ENCODE measurements at places on chromosomes 1 and 21. TPM values are rescaled to one million over a fixed set of nuclear protein-coding genes. Genes with fewer than 3 reads are reported as not detected.

SPRR2G gene
- not detected for total RNA-seq

STUM gene
- under 0.01 TPM for total RNA-seq

GRCh38 chr1:112603541-112603940, 15.4 kb downstream of the ST7L start:
- no peak for DNase-seq

HES2 gene
- total RNA-seq = not detected

CHIT1 gene
- total RNA-seq = under 0.01 TPM

DNA sequence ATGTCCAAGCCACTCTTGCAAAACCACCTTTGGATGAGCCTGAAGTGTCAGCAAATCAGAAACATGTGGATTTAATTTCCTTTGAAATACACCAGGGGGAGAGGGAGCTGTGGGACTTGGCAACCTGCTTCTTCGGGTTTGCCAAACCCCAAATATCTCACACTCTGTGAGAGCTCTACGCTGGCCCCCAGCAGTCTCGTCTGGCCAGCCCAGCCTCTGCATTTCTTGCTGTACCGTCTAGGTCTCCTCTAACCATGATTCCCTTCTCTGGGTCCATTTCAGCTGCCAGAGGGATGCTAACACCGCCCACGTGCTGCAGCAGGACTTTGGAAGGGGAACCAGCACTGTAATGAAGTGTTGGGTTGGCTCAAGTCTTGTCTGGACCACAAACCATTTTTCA, 114.6 kb downstream of the MRPS6 start:
- DNase-seq = peak; percentile 51

WNT4 gene
- total RNA-seq = 0.43 TPM

GRCh38 chr1:103180660-103181059, 72.3 kb upstream of the COL11A1 start:
- peak; percentile 81 for DNase-seq

DNA sequence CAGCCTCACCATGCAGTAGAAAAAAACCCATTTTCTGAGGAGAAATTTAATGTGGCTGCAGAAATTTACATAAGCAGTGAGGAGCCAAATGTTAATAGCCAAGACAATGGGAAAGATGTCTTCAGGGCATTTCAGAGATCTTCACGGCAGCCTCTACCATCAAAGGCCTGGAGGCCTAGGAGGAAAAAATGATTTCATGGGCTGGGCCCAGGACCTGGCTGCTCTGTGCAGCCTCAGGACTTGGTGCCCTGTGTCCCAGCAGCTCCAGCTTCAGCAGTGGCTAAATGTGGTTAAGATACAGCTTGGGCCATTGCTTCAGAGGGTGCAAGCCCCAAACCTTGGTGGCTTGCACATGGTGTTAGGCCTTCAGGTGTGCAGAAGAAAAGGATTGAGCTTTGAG, 48.0 kb upstream of the PDE4B start:
- DNase-seq = no peak

CYP4B1 gene
- not detected for total RNA-seq

CELA3A gene
- total RNA-seq = not detected

DNA sequence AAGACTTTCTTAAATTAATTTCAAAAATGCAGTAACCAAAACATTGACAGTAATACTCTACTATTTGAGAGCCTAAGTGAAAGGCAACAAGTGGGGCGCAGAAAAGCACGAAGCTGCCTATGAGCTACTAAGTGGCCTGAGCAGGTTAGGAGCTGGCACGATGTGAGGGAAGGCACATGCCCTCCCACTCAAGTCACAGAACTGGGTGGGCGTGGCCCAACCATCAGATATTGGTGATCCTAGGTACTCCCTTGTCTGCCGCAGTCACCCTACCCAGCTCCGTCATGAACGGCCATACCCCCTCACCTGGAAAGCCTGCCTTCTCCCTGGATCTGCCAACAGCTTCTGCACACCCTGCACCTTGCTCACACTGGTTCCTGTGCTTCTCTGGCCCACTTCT, 40.8 kb downstream of the SSBP3 start:
- DNase-seq = no peak

IFI16 gene
- total RNA-seq = 60.5 TPM

GRCh38 chr1:17982197-17982596, 125.4 kb upstream of the IGSF21 start:
- no peak for DNase-seq

SPRR1A gene
- not detected for total RNA-seq

- DNase-seq = no peak
Measured at GRCh38 chr21:44283948-44284347, 1.7 kb upstream of the AIRE start.

DNA sequence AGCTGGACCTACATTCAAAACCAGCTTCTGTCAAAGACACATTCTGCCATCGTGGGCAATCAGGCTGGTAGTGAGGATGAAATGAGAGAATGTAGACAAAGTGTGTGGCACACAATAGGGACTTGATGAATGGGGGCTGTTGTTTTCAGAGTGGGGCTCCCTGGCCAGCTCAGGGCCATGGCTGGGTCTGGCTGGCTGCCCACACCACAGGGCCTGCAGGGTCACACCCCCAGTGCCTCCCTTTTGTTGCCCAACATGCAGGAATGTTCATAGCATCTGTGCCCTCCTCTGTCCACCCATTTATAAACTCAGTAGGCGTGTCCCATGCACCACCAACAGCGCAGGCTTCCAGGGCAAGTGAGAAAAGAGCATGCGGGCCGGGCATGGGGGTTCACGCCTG, 20.8 kb upstream of the ECE1 start:
- DNase-seq = no peak

- DNase-seq = no peak
Measured at GRCh38 chr1:49728377-49728776, 295.4 kb downstream of the AGBL4 start.

GRCh38 chr1:29529677-29530278, 293.5 kb downstream of the PTPRU start:
- no peak for DNase-seq

DNA sequence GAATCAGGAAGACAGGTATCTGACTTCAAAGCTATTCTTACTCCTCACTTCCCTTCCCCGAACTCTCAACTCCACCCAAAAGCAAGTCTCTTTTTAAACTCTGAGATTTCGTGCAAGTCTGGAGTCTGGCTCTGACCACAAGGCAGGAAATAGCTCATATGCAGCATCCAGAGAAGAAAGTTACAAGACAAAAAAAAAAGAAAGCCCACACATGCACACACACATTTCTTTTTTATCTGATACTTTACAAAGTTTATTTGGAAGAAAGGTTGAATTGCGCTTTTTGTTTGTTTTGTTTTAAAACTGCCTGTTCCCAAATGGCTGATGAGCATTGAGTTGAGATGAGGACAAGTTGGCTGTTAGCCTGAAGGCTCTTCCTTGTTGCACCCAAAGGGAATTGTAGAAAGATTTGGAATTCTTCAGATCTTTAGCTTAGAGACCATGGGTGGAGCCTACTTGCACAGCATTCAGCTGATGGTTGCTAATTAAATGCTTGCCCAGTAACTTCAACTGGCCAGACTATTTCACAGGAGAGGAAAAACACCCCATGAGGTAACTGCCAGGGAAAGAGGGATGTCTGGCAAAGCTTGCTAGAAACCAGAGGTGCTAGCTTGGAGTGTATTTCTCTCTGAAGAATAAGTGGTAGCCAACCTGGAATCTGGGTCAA, 490.3 kb downstream of the TTLL7 start:
- DNase-seq = peak; percentile 80

- DNase-seq = no peak
Measured at GRCh38 chr1:55143684-55144083, 71.5 kb downstream of the USP24 start.

CD84 gene
- not detected for total RNA-seq

DNA sequence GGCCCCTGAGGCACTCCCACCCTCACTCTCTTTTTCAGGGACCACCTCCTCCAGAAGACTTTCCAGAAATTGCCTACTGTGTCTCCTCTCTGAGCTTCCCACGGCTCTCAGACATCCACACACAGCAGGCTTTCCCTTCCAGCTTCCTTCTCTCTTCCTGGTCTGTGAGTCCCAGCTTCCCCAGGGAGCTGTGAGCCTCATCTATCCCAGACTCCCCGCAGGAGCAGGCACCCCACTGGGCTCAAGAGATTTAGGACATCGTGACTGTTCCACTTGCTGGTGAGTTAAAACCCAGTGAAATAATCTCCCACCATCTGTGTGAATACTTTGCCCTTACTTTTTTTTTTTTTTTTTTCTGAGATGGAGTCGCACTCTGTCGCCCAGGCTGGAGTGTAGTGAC, 22.0 kb upstream of the PRELP start:
- no peak for DNase-seq

RGS13 gene
- total RNA-seq = not detected

DNA sequence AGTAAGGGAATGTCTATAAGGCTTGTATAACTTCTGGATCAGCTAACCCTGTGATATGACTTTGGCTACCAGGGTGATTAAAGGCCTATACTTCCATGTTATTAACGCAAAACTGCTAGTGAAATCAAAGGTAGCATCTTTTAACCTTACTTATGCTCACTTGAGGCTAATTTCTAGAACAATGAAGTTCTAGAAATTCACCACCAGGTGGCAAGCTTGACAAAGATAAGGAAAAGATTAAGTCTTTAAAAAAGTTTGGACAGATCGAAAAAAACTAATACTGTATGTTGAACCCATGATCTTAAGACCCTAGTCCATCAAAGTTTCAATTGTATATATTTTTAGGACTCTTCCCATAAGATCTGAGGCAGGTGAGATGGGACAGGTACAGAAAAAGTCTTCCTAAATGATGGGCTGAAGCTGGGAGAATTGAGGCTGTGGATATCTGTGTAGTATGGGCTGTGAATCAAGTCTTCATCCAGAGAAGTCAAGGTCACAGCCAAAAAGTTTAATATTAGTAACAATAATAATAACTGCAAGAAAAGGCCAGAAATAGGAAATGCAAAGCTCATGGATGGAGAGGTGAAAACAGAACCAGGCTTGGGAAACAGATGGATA, 18.8 kb downstream of the KYAT3 start:
- DNase-seq = peak; percentile 58

Measured in fibroblast of villous mesenchyme (primary cell).